Activated naive CD4-positive, alpha-beta T cell (primary cell): ENCODE measurements at places on chromosomes 1 and 21.

GRCh38 chr1:51973587-51974474 is 16.7 kb downstream of the RAB3B start:
- DNase-seq, result no peak

DNA sequence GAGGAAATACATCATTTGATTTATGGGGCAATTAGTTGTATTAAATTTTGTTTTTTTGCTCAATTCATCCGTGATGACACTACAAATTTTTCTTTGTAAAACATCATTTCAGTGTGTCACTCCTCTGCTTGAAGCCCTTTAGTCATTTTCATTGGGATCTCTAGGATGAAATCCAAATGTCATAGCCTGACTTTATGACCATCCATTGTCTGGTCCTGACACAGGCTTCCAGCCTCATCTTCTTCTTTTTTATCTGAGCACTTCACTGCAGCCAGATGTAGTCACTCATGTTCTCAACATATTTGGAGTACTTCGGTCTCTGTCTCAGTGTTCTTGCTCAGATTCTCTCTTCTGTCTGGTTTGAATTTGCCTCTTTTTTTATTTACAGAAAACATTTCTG is 173.1 kb downstream of the HMCN1 start:
- no peak for DNase-seq

- no peak for DNase-seq
Measured at GRCh38 chr1:200708769-200709168, 29.9 kb upstream of the CAMSAP2 start.

GRCh38 chr1:201051399-201051798 is 27.9 kb upstream of the KIF21B start:
- DNase-seq, result no peak

- DNase-seq, result no peak
Measured at GRCh38 chr1:46136711-46137110, 4.3 kb upstream of the PIK3R3 start.

GRCh38 chr1:159854693-159855192 is 7.7 kb downstream of the VSIG8 start:
- DNase-seq, result peak; percentile 22

DNA sequence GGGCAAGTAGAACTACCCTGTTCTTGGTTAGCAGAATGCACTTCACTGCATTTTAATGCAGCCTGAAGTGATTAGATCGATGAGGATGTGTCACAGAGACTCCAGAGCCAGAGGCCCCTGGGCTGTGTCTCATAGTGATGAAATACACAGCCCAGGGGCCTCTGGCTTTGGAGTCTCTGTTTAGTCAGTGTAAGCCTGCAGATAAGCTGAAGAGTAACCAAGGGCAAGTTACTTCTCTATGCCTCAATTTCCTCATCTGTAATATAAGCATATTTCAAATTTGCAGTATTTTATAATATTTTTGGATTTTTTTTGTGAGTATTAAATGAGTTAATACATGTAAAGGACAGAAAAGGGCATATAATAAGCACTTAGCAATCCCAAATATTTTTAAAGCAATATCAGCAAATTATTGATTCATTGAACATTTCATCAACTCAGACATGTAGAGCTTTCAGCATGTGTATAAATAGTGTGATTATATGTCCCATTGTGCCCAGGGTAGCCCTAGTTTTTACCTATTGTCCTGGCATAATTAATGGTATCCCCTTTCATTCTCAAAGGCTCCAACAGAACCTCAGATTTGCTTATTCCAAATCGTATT is 23.6 kb upstream of the APOBEC4 start:
- no peak for DNase-seq

DNA sequence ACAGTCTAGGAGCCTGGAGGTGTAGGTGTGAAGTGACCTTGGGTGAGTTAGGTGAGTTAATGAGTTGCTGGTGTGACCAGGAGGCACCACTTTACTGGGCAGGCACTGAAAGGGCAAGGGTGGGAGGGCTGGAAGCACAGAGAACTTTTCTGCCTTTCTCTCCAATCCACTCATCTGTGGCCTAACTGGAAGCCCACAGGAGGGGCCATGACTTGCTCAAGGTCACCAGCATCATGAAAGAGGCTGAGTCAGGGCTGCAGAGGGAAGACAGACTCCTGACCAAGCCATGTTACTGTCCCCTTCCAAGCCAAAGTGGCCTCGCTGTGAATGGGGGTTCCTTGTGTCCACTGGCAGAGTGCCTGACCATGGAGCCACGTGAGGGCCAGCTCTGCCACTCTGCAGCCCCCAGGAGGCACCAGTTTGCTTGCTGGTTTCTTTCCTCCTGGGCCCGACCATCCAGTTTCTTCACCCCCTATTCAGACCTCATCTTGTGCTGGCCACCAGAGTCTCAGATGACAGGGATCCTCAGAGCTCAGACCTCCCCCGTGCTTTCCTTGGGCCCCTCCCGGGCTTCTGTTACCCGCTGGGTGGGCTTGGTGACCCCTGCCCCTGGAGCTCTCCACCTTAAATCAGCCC is 4.3 kb upstream of the BSND start:
- DNase-seq, result no peak

- no peak for DNase-seq
Measured at GRCh38 chr1:179121159-179121938, 39.5 kb downstream of the TOR3A start.
